ENCODE measurements at places on chromosomes 13 and 19.

DNA sequence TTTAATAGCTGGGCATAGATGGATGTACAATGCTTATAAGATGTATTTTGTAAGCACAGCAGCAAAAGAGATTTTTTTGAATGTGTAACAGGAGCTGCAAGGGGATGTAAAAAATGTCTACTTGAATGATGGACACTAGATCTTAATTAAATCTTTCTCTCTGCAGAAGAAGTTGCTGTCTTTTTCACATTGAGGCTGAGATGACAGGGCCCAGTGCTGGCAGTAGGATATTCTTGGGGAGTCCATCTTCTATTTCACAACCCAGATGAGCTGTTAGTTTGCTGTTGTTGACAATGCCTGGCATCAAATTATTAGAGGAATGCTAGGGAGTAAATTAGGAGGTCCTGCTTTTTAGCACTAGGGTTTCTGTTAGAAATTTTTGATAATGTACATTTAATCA is 698.7 kb downstream of the SLITRK5 start:
- DNase-seq: no peak

DNA sequence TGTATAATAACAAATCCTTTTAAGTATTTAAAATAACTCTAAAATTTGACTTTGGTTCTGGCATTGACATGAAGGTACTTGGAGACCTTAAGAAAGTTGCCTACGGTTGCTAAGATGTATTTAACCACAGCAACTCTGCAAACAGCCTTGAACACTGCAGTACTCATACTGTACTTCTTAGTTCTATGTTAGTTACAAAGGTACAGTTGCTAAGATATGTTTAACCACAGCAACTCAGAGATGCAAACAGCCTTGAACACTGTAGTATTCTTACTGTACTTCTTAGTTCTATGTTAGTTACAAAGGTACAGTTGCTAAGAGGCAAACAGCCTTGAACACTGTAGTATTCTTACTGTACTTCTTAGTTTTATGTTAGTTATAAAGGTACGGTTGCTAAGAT is 268.3 kb upstream of the MIR17HG start:
- no peak for DNase-seq

DNA sequence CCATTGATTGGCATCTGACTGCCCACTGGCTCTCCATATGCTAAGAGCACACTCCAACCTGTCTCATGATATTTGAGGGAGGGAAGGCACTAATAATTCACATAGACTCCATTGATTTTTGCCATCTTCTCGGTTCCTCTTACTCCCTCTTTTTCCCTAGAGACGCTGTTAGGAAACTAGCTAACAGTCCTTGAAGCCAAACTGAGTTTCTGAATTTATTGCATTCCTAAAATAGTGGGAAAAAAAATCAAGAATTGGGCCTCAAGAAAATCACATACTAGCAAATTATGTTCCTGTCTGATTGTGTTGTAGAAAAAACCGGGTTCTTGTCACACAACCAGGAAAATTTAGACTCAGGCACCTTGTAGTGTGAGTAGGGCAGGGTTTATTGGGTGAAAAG is 86.4 kb upstream of the SLC7A1 start:
- no peak for DNase-seq

GRCh38 chr13:41678249-41678648 is 220.9 kb downstream of the RGCC start:
- DNase-seq: no peak

- no peak for DNase-seq
These were observed 74.6 kb upstream of the GPR183 start for GRCh38 chr13:99381766-99382165.

DNA sequence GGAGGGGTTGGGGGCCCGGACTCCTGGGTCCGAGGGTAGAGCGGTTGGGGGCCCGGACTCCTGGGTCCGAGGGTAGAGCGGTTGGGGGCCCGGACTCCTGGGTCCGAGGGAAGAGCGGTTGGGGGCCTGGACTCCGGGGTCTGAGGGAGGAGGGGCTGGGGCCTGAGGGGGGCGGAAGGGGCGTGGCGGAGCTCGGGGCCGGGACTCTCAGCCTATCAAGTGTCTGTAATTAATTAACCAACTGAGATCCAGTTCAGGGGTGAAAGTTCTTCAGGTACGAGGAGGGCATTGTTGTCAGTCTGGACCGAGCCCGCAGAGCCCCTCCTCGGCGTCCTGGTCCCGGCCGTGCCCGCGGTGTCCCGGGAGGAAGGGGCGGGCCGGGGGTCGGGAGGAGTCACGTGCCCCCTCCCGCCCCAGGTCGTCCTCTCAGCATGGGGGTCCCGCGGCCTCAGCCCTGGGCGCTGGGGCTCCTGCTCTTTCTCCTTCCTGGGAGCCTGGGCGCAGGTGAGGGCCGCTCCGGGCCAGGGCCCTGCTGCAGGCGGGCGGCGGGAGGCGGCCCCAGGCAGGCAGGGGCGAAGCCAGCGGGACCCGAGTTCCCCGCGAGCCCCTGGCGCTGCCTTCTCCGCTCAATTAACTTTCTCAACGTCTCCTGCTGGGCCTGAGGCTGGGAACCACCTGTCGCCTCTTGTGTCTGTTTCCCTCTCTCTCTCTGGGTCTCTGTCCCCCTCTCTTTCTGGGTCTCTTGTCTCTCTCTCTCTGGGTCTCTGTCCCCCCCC is 697 bp downstream of the FCGRT start:
- DNase-seq: peak; percentile 10
